Effector memory CD4-positive, alpha-beta T cell (primary cell): ENCODE measurements at places on chromosomes 1 and 21.

- DNase-seq = no peak
Measured at GRCh38 chr1:228366866-228367741, 39.5 kb downstream of the TRIM11 start.

DNA sequence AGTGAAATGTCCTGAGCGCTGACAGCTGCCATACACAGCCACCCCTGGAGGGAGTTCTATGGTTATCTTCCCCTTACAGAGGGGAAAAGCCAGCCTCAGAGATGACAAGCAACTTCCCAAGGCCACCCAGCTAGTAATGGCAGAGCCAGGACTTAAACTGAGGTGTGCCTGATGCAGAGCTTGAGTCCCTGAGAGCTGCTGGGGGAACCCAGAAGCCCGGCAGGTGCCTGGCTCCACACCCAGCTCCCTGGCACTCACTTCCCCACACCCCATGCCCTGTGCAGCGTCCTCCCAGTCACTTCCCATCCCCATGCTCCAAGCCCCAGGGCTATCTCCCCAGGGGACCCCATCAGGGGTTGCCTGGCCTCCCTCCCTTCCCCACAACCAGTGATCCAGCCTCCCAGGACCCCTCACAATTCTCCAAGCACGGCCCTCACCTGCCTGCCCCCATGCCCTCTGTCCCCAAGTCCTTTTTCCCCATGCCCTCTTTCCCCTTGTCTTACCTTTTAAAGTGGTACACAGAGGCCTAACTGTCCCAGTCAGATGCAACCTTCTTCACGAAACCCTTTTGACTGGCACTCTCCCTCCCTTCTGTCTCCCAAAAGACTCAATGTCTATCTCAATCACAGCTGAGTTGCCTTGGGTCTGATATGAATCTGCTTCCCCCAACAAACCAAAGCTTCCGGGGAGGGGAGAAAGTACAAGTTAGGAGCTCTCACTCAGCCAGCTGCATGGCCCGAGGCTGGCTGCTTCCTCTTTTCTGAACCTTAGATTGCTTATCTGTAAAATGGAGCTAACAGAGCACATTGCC, 39.8 kb upstream of the LRP8 start:
- DNase-seq = no peak

GRCh38 chr1:91783423-91784170, 102.4 kb downstream of the TGFBR3 start:
- no peak for DNase-seq

DNA sequence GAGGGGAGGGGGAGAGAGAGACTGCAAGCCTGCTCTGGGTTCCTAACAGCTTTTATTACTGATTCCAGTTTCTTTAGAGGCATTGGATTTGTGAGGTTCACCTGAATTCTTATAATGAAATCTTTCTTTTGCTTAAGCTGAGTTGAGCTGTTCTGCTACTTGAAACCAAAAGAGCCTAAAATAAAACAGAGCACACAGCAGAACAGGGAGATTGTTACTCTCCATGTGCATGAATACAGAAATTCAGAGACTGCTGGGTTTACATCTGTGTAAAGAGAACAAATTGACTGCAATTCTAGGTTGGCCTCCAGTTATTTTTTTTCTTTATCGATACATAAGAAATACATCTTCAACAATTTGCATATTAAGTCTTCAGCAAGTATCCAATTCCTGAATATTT, 168.8 kb upstream of the NRIP1 start:
- DNase-seq = no peak

- DNase-seq = peak; percentile 29
Measured at GRCh38 chr1:116826818-116827606, 72.8 kb downstream of the CD2 start.

DNA sequence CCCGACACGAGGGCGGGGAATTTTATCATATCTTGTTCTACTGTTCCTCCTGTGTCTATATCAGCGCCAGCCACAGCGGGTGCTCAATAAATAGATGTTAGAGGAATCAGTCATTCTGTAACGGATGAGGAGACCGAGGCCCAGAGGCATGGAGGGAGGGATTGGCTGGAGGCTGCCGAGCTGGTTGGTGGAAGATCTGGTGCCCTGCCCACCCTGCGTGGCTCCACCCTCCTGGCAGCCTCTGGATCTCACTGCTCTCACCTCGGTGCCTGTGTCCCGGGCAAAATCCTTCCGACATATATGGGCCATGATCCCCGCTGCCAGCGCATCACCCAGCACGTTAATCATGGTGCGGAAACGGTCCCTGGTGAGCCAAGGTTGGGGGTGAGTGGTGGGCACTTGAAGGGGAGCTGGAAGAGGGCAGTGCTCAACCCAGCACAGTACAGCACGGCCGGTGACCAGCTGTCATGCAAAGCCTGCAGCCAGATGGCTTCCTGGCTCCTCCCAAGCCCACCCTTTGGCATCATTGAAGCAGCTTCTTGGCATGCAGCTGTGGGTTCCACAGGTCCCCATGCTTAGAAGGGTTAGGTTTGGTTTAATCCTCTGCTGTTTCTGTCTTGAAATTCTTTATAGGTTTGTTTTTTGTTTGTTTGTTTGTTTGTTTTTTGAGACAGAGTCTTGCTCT, 26.7 kb downstream of the PODN start:
- DNase-seq = no peak

DNA sequence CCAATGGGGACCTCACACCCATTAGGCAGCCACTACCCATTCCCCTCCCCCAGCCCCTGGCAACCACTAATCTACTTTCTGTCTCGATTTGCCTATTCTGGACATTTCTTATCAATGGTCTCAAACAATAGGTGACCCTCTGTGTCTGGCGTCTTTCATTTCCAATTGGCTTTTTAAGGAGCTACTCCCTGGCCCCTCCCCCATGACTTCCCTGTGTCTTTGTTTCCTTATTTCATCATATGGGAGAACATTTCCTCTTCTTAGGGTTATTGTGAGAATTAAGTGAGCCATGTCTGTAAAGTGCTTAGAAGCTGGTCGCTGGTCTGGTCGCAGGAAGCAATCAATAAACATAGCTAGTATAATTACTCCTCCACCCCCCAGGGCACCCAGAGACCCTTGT, 80.9 kb downstream of the SPSB1 start:
- no peak for DNase-seq

GRCh38 chr21:41269535-41269934, 47.1 kb upstream of the FAM3B start:
- no peak for DNase-seq

DNA sequence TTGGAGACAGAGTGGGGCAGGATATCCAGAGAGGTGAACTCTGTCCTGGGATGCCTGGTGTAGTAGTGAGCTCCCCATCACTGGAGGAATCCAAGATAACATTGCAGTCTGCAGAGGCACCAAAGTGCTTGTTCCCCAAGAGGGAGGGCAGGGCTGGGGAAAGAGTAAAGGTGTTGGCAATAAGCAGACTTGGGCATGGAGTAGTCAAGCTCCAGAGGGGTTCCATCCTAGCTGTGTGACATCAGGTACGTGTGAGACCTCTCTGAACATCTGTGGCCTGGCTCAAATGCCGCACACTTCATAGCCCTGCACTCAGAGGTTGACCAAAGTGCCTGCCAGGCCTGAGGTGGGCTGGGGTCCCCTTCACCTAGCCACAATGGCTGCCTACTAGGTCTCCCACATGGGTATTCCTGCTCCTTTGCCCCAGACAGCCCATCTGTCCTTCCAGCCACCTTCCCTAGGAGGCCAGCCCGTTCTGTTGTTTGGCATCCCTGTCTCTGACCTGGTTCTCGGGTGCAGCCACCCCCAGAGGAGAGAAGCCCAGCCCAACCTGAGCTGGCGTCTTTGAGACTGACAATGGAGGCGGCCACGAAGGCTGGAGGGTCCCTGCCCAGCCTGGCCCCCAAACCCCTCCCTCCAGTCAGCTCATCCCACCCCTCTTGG, 2.8 kb upstream of the ARF1 start:
- no peak for DNase-seq

DNA sequence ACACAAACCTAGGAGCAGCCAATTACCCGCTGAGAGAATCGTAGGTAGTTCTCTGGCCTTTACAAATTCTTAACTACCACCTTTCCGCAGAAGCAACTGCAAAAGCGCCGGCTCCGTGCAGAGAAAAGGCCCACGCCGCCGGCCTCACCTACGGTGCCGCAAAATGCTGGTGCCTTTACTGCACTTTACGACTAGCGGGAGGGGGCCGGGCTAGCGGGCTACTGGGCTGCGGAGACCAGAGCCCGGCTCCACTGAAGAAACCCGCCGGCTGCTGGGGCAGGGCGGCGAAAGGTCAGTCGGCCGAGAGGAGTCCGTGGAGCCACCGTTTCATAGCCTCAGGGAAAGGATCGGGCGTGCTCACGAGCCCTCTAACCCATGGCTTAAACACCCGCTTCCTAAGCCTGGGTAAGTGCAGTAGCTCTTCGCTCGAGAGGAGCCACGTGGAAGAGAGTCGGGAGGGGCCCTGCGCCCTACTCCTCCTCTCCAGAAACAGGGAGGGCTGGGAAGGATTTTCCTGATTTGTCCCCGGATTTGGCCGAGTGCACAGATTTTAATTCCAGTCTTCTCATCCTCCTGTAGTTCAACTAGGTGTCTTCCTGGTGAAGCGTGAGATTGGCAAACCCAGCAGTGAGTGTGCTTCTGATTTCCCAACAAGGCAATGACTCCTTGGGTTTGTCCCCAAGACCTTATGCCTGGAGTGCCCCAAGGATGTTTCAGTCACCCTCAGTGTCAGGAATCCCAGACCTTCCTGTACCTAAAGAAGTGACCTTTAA, at the start of gene DPH5:
Gene DPH5 (minus strand): TSS at position 128 of the 773 bp plus-strand sequence. CDS start 341 bp downstream, outside the sequence.
- DNase-seq = peak; percentile 78

GRCh38 chr1:48061162-48062136, 64.3 kb upstream of the TRABD2B start:
- DNase-seq = no peak

DNA sequence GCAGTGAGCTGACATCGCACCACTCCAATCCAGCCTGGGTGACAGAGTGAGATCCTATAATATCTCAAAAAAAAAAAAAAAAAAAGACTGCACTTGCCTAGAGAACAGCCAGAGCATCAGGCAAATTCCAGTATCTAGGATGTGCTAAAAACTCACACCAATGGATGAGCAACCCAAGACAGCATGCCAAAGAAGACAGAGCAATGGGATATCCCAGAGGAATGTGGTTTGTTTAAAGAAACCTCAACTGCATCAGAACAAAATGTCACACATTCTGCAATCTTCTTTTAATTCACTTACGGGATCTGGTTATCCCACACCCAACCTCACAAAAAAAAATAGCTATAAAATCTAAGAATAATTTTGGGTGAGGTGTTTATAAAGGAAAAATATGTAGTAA, 7.3 kb downstream of the KCNH1 start:
- DNase-seq = no peak

- DNase-seq = no peak
Measured at GRCh38 chr1:36542962-36543515, 60.3 kb upstream of the CSF3R start.

GRCh38 chr1:229114850-229115365, 156.0 kb upstream of the RAB4A start:
- DNase-seq = no peak

GRCh38 chr21:27772816-27773215, 805.9 kb upstream of the ADAMTS5 start:
- no peak for DNase-seq

DNA sequence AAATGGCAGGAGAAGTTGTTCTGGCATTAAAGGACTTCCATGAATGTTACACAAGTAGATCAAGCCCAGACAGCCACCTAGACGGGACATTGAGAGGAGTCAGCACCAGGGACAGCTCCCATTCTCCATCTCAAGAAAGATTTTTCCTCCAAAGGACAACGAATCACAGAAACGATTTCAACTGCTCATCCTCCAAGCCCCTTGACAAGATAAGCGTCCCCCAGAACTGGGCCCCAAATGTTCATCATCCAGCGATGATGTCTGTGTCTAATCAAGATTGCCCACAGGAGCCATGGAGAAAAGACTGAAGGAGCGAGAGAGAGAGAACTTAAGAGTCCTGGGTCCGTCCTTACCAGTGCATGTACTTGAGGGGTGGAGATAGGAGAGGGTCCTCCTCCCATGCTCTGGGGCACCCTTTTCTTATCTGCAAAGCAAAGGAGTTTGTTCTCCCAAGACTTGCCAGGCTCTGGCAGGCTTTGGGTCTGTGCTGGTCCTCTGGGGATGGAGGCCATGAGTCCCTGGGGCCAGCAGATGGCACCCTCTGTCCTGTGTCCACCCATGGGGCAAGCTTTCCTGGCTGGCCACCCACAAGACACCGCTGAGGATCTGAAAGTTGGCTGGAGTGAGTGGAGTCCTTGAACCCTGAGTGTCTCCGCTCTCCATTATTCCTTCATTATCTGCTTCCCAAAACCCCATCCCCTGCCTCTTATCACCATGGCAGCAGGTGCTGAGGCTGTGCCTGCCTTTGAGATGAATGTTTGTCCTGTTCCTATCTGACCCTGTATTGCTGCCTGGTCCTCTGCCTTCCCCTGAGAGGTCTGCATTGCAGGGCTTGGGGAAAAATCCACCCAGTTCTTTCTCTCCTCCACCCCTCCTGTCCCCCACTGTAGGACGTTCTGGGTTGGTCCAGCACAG, 164.6 kb downstream of the ACTL8 start:
- DNase-seq = no peak

DNA sequence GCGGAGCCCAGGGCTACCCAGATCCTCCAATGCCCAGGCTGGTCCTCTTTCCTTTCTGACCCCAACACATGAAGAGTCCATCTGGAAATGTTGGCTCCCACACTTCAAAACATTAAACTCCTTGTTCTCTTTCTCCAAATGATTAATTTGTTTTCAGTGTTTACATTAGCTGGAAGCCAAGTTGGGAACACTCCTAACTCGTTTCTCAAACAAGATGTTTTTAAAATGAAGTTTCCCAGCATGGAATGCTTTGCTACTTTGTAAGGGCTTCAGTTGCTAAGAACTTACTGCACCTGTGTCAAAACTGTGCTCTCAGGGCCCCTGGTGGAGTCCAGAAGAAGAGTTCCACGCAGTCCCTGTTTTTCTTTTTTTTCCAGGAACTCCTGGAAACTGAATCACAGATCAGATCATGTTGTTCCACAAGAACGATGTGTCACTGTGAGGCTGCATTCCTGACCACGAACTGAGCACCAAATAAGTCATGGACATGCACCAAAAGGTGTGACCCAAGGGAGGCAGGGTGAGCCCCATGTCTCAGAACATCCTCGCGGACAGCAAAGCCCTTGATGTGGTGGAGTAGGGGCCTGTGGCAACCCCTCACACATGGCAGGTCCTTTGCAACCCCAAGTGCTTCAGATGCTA, 257.3 kb downstream of the KCNJ6 start:
- DNase-seq = no peak

DNA sequence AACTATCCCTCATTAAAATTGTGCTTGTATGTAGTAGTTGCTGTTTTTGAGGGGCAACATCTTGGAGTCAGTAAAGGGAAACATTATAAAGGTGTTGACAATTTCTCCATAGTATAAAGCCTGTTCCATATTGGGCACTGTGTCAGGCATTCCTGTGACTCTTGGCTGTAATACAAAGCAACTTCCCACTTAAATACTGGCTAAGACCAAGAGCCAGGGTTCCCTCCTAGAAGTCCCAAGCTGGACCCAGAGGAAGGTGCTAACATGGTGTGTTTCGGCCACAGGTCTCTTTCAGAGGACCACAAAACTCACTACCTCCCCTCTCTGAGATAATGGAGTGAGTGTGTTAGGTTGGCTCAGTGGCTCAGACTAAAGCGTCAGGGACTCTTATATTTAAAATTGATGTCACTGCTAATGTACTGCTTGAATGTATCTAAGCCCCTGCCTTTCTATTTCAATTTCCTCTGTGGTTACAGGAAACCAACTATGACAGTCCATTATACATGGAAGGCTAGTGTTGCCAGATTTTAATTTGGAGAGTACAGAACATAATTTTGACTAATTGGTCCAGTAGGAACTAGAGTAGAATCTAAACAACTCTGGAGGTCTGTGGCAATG, 74.7 kb upstream of the RGL1 start:
- no peak for DNase-seq
